ENCODE measurements at places on chromosomes 12 and 14.

- DNase-seq: no peak
Measured at GRCh38 chr12:120077260-120077659, 39.3 kb downstream of the RAB35 start.

DNA sequence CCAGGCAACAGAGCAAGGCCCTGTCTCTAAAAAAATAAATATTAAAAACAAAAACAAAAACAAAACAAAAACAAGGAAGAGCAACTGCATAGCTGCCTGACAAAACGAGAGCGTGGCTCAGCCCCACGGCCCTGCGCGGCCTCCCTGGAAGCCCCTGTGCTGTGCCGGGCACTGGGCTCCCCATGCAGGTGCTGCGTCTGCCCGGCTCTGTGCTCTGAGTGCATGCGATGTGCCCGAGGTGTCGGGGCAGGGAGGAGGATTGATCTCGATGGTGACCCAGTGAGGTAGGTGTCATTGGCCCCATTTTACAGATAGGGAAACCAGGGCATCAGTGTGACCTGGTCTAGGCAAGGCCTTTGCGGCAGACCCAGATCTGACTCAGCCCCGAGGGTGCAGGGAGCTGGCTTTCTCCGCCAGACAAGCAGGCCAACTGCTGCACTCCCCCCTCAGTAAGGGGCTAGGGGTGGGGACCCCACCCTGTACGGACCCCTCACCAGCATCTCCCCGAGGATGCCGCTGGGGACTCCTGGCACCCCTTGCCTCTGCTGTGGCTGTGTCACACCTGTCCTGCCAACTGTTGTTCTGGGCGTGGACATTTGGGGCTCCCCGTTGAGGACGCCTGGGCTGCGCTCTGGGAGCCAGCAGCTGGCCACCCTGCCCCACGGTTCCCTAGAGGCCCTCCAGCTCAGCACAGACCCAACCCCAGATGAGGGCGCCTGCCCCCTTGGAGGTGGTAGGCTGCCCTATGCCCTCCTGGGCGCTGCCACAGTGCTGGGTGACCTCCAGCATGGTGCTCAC is 15.3 kb downstream of the GPR132 start:
- no peak for DNase-seq

GRCh38 chr12:69994724-69995173 is 169.7 kb downstream of the MYRFL start:
- DNase-seq: no peak

GRCh38 chr14:33726685-33727084 is 224.2 kb downstream of the EGLN3 start:
- no peak for DNase-seq

GRCh38 chr12:93530358-93530757 is 42.1 kb upstream of the SOCS2 start:
- no peak for DNase-seq

DNA sequence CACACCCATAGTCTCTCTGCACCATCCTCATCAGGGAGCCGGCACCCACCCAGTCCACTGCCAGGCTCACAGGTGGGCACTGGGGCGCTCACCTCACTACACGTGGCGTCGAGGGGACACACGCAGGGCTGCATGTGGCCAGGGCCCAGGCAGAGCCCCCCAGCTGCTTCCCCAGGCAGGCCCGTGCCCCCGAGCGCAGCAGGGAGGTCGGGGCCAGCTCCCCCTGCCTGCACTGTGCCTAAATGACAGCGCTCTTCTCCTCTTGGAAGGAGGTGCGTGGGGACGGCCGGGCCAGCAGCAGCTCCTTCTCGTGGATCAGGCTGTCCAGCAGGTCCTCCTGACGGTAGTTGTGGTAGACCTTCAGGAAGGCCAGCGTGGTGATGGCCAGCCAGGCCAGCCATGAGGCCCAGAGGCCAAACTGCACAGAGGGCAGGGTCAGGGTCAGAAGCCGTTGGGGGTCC is 11.3 kb downstream of the TMEM179 start:
- no peak for DNase-seq

- DNase-seq: no peak
Measured at GRCh38 chr12:90129366-90130030, 420.9 kb upstream of the ATP2B1 start.

- no peak for DNase-seq
Measured at GRCh38 chr14:103581954-103582703, 19.4 kb downstream of the COA8 start.

DNA sequence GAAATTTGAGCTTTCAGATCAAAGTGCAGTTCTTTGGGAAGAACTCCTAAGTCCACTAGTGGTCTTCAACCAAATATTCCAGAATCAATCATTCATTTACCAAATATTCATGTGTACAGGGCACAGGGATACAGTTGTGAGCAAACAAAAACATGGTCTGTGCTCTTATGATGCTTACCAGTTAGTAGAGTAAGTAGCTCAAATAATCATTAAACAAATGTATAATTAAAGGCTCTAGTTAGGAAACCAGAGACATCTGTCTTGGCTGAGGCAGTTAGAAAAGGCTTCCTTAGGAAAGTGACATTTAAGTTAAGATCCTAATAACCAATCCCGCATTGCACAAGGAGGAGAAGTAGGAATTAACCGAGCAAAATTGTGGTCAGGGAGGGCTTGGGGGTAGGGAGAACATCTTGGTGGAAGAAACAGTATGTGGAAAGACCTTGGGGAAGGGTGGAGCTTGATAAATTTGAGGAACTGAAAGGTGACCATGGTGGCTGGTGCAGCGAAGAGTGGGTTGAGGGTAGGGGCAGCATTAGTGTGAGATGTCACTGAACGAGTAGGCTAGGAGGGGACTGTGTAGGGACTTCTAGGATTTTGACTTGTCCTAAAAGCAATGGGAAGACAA is 40.0 kb downstream of the PEBP1 start:
- no peak for DNase-seq
